AG20443 (cell line): ENCODE measurements at places on chromosomes 5 and 9.

- DNase-seq = no peak
Observed at GRCh38 chr9:34562135-34562745, 27.3 kb downstream of the CNTFR start.

- DNase-seq = no peak
Observed at GRCh38 chr9:27633764-27634163, 60.5 kb upstream of the C9orf72 start.

DNA sequence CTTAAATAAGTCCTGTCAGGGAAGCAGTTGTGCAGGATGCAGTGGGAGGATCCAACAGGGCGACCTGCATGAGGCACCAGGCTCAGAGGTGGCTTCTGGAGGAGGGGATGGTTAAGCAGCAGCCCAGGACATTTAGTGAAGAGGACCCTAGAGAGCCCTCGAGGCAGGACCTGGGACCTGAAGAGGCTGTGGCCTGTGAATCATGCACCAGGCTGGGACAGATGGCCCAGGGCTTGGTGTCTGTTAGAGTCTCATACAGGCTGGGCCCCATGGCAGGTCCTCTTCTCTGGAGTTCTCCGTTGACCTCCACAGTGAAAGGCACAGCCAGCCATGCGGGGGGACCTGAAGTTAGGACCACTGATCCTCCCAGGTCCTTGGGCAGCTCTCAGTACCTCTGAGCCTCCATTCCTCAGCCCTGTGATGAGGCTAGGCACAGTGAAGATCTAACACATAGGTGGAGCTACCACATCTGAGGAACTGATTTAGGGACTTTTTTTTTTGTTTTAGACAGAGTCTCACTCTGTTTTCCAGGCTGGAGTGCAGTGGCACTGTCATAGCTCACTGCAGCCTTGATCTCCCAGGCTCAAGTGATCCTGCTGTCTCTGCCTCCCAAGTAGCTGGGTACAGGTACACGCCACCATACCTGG lies 60.8 kb upstream of the GARNL3 start:
- no peak for DNase-seq

DNA sequence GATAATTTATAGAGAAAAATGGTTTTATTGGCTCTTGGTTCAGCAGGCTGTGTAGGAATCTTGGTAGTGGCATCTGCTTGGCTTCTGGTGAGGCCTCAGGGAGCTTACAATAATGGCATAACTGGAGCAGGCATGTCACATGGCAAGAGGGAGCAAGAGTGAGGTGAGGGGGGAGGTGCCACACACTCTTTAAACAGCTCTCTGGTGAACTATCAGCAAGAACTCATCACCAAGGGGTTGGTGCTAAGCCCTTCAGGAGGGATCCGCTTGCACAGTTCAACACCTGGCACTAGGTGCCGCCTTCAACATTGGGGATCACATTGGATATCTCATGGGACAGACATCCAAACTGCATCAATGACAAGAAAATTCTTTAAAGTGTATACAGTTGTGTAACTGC lies 10.5 kb downstream of the GPBP1 start:
- DNase-seq = no peak

DNA sequence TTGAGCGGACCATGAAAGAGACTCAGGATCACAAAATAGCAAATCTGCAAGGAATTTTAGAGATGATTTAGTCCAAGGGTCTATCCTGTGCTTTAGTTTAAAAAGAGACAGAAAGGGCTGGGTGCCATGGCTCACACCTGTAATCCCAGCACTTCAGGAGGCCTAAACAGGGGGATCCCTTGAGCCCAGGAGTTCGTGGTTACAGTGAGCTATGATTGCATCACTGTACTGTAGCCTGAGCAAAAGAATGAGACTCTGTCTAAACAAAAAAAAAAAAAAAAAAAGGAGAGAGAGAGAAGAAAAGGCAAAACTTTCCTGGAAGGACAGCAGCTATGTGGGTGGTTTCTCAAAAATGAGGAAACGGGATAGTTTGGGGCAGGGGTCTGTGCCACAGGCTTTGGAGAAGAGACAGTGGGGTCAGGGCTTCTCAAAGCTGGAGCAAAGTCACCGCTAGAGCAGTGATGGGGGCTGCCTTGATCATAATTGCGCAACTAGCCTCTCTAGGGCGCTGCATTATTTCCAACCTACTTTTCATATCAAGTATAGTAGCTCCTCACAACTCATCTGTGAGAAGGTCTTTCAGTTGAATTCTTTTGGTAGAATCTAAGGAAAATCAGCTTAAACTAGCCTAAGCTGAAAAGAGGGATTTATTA lies 8.5 kb upstream of the ANKH start:
- DNase-seq = no peak

DNA sequence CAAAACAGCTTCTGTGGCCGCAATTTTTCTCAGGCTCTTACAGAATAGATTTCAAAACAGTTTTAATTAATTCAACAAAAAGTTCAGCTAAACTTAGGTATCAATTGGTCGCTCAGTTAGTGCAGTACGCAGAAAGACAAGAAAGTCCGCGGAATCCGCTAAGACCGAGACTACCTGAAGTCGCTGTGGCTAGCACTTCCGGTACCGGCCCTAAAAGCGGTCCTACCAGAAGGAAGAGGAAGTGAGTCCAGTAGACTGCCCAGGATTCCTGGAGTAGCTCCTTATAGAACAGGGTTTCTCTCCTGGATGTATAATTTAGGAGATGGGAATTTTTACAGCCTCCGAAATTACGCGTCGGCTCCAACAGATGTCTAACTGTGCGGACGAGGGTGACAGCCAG lies 16.6 kb upstream of the PCDHB2 start:
- DNase-seq = no peak

- peak; percentile 61 for DNase-seq
Observed at GRCh38 chr9:121289026-121289771, 21.2 kb downstream of the GSN start.

GRCh38 chr9:135221951-135222631 lies 134.6 kb downstream of the OLFM1 start:
- no peak for DNase-seq

GRCh38 chr5:67542479-67542878 lies 345.9 kb upstream of the CD180 start:
- DNase-seq = no peak

GRCh38 chr5:56414066-56414465 lies 180.9 kb upstream of the ANKRD55 start:
- DNase-seq = no peak

GRCh38 chr9:6818292-6818922 lies 60.6 kb downstream of the KDM4C start:
- DNase-seq = no peak

DNA sequence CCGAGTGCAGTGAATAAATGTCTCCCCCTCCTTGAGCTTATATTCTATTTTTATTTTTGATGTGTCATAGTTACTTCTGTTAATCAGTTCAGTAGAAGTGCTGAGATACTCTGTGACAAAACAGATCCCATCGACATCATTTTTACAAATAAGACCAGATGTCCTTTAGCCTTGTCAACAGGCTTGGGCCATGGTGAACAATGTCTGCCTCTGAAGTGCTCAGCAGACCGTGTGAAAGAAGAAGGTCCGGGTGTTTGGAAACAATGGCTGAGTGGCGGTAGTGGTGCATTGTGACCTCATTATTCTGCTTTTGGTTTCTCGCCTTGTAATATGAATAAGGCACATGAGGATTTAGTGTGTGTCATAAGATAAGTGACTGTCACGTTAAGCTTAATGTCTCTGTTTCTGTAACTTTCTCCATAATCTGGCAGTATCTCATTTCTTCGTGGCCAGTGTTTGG lies 71.2 kb downstream of the SYK start:
- DNase-seq = no peak

DNA sequence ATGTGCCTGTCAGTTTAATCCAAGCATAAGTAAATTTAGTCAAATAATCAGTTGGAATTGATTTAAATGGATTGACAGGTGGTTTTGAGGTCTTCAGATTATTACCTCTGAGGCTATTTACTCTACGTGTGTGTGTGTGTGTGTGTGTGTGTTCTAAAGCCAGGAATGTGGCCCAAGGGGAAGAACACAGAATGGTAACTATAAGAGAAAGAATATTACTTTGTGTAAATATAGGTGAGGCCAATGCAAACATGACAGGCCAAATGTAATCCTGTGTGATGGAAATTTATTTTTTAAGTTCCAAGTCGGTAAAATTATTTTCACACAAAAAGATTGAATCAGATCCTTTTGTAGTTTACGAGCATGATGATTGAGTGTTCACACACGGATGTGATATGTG lies 390.0 kb downstream of the PLK2 start:
- no peak for DNase-seq

DNA sequence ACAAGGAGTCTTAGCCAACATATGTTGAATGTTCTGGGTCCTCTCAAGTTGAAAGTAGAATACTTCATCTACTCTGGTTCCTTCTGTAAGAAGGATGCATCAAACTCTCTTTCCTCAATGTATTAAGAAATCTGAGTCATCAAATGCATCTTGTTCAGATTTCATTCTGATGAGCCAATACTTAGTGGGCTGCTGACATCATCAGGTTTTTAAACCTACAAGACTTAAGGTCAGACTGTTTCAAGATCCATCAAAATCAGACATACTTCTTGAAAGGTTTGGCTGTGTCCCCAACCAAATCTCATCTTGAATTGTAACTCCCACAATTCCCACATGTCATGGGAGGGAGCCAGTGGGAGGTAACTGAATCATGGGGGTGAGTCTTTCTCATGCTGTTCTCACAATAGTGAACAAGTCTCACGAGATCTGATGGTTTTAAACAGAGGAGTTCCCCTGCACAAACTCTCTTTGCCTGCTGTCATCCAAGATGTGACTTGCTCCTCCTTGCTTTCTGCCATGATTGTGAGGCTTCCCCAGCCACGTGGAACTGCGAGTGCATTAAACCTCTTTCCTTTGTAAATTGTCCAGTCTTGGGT lies 168.8 kb downstream of the RAPGEF6 start:
- peak; percentile 40 for DNase-seq

DNA sequence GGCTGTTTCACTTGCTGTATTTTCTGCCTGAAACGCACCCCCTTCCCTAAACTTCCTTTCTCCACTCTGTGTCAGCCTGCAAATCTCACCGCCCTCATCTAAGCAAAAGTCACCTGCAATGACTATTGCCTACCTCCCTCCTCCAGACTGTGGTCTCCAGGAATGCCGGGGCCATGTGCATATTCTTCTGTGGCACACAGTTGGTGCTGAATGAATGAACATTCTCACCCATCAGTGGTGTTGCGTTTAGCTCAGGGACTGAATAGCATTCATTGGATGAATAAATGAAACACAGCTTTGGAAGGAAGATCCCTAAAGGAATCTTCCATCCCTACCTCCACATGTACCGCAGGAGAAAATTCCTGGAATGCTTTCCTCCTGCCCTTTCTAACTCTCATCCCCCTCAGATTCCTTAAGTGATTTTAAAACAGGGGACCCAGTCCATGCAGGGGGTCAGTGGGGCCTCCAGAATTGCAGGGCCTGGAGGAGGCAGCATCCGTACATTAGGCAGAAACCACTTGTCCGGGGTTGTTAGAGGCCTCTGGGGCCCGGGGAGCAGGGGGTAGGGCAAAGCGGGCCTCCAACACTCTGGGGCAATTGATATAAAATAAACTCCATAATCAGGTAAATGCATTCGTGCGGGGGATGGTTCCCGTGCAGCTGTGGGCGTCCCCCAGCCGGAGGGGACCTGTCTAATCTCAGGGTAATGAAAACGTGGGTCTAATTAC lies 28.3 kb upstream of the PTGS1 start:
- DNase-seq = no peak

DNA sequence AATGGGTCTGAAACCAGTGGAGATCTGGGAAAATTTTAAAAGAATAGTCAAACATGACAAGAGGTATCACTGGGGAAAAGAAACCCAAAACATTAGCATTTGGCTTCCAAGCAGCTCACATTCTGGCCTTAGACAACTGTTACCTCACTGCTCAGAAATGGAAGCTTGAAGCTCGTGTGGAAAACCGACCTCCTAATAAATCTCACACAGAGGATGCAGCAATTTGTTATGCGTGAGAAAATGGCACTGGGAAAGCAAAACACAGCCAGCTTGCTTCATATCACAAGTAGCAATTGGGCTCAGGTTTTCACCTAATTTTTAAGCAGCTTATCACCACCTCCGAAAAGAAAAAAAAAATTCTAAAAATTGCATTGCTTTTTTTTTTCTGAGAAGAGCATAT lies 103.3 kb upstream of the TAS2R1 start:
- DNase-seq = peak; percentile 50

GRCh38 chr5:132020568-132021339 lies 9.3 kb upstream of the ACSL6 start:
- no peak for DNase-seq

DNA sequence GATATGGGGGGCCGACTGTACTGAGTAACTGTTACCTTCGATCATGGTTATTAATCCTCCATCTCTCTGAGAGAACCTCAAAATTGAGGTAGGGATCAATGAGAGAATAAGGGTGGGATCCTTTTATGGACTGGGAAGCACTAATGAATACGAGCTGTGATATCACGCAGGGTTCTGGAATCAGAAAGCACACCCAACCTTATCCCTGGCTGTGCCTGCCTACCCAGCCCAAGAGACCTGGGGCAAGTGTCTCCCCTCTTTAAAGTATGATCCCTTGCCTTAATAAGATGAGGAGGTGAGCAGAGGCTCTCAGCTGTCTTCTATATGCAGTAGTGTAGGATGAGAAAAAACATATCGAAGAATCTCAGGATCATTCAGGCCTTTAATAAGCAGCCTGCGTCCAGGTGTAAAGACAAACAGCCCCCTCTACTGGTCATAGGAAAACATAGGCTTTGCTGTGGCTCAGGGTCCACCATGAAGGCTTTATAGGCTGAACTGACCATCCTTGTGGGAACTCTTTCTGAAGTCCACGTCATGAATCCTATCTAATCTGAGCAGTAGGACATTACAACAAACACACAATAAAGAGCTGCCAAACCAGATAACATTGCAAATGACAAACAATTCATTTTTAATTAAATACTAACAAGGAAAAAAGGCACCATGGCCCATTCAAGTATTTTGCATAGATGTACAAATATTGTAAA lies 16.8 kb downstream of the NIPAL4 start:
- DNase-seq = peak; percentile 83

- DNase-seq = peak; percentile 68
Observed at GRCh38 chr5:102670224-102670836, 84.8 kb upstream of the PAM start.

DNA sequence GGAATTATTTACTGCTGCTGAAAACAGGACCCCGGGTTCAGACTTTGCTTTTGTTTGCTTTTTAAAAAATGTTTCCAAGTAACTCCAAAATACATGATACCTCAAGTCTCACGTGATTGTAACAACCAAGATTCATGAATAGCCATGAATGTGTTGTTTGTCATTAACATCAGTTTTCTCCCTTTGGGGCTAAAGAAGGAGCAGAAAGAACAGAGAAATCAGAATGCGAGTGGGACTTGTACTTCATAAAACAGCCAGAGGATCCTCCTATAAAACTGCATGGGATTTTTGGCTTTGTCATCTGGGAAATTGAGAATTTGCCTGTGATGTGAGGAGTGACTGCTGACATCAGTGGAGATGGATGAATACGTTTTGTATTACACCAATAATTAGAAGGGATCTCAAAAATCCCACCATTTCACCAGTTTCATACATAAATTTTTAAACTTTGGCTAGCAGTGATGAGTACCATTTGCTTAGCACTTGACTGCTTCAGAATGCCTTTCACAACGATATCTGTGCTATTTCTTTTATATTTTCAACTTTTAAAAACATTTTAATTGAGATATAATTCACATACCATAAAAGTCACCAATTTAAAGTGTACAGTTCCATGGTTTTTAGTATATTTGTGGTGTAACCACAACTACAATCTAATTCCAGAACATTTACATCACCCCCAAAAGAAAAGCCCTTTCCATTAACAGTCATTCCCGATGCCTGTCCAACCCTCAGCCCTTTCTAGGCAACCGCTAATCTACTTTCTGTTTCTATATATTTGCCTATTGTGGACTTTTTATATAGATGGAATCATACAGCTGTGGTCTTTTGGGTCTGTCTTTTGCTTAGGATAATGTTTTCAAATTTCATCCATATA lies 126.9 kb upstream of the ANKRD55 start:
- DNase-seq = no peak
